ENCODE measurements at places on chromosomes 13 and 19. TPM values are rescaled to one million over a fixed set of nuclear protein-coding genes. Genes with fewer than 3 reads are reported as not detected.

- peaks cover 23% of the 10 kb centered on the region for H3K27me3 ChIP-seq
- peaks cover 28% of the 10 kb centered on the region for H3K4me1 ChIP-seq
- peak; percentile 47 for DNase-seq
- H3K36me3 ChIP-seq, result peaks cover 10% of the 10 kb centered on the region
- no peak overlapping the region for H3K27ac ChIP-seq
These were observed 371.3 kb downstream of the COG6 start for GRCh38 chr13:40026741-40027140.

DNA sequence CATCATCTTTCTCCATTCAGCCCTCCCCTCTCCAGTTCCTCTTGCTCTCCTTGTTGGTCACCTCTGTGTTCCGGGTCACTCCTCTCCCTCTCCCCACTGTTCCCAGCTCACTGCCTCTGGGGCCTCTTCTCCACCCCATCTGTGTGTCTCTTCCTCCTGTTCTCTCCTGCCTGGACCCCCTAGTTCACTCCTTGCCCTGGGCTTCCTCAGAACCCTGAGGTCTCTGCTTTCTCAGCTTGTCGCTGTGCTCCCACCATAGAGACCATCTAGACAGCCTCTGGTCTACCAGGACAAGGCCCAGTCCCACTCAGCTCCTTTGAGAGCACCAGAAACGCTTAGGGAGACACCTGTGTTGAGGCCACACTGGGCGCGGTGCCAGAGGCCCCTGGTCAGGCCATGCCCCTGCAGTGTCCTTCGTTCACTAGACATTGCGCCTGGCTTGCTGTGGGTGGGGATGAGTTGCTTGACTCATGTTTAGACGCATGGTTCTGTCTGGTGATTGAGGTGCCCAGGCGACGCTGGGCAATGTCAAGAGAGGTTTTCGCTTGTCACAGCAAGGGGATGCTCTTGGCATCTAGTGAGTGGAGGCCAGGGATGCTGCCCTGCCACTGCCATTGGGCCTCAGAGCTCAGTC lies 4.8 kb downstream of the LENG9 start:
- no peak overlapping the region for H3K27ac ChIP-seq
- H3K27me3 ChIP-seq, result no peaks in the 10 kb centered on the region
- no peak for DNase-seq
- no peak overlapping the region for H3K4me3 ChIP-seq
- H3K36me3 ChIP-seq, result peaks cover 48% of the 10 kb centered on the region

The NLRP5 gene
- not detected for total RNA-seq

The FPR1 gene
- total RNA-seq, result not detected

DNA sequence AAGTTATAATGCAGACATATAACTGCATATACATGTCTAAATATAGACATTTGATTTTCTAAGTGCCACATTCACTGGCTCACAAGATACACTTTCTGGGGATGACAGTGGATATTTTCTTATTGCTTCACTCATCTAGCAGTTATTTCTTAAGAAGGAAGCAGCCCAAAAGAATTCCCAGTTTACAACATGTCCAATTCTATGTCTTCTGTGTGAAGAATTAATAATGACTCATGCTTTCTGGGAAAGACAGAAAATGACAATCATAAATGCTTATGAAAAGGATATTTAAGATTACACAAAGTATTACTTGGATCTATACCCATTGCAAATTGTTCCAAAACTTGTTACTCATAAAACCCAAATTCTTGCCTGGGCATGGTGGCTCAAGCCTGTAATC lies 543.4 kb downstream of the SUCLA2 start:
- no peaks in the 10 kb centered on the region for H3K36me3 ChIP-seq
- no peak overlapping the region for H3K4me3 ChIP-seq
- no peak overlapping the region for H3K27ac ChIP-seq
- H3K27me3 ChIP-seq, result no peaks in the 10 kb centered on the region
- no peaks in the 10 kb centered on the region for H3K4me1 ChIP-seq
- DNase-seq, result no peak

The TMEM143 gene
- 22.3 TPM for total RNA-seq

DNA sequence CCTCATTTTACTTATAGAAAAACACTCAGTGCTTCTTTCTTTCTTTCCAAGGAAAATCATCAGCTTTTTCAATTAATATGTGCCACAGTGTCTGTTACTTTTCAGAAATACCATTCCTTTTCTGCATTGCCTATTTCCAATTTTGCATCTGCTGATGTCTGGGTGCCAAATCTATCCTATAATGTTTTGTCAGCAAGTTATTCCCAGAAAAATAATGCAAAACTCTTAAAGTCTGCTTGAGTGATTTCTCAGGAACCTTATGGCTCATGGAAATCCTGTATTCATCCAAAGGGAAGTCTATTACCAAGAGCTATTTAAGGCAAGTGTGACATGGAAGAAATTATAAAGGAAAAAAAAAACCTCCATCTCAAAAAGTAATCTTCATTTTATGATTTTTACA lies 224.4 kb downstream of the FGF14 start:
- no peaks in the 10 kb centered on the region for H3K36me3 ChIP-seq
- H3K27me3 ChIP-seq, result no peaks in the 10 kb centered on the region
- H3K27ac ChIP-seq, result no peak overlapping the region
- DNase-seq, result no peak
- H3K4me1 ChIP-seq, result no peaks in the 10 kb centered on the region
- H3K4me3 ChIP-seq, result no peak overlapping the region

GRCh38 chr13:72864142-72865011 lies 82.4 kb downstream of the PIBF1 start:
- H3K4me1 ChIP-seq, result peaks cover 12% of the 10 kb centered on the region
- H3K27me3 ChIP-seq, result no peaks in the 10 kb centered on the region
- H3K27ac ChIP-seq, result peak overlapping the region; percentile 21

The FPR2 gene
- total RNA-seq, result not detected

The SUGT1 gene
- total RNA-seq, result 42.8 TPM

- peaks cover 19% of the 10 kb centered on the region for H3K27me3 ChIP-seq
- peak overlapping the region; percentile 72 for H3K4me3 ChIP-seq
- H3K4me1 ChIP-seq, result peaks cover 26% of the 10 kb centered on the region
- H3K27ac ChIP-seq, result no peak overlapping the region
These were observed 7.7 kb upstream of the NFIC start for GRCh38 chr19:3358689-3359014.

- H3K4me1 ChIP-seq, result peaks cover 7% of the 10 kb centered on the region
- H3K27me3 ChIP-seq, result peaks cover 8% of the 10 kb centered on the region
- H3K27ac ChIP-seq, result no peak overlapping the region
- DNase-seq, result no peak
These were observed 44.5 kb downstream of the SLC7A9 start for GRCh38 chr19:32824916-32825608.

- H3K27me3 ChIP-seq, result no peaks in the 10 kb centered on the region
- peaks cover under 1% of the 10 kb centered on the region for H3K36me3 ChIP-seq
- no peak for DNase-seq
- no peaks in the 10 kb centered on the region for H3K4me1 ChIP-seq
These were observed 64.4 kb downstream of the B3GLCT start for GRCh38 chr13:31264151-31264550.

DNA sequence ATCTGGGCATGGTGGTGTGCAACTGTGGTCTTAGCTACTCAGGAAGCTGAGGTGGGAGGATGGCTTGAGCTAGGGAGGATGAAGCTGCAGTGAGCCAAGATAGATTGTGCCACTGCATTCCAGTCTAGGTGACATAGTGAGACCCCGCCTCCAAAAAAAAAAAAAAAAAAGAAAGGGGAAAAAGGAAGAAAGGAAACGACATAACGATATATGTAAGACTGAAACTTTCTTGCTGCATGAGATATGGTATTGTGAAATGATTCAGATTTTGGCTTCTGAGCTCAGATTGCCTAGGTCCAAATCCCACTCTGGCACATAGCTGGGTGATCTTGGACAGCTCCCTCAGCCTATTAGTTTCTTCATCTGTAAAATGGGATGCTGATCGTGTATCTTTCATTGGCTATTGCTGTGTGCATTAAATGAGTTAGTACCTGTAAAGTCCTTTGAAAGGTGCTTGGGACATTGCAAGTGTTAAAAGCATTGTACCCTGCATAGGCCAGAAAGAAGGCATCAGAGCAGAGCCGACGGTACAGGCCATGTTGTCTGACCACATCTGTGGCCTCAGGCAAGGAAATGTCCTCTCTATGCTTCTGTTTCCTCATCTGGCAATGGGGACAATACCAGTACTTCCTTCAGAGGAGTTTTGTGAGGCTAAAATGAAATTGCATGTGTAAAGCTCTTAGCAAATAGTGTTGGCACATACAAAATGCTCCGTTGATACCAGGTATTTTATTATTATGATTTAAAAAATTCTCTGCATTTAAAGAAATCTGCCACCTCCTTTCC lies 32.6 kb upstream of the SLC46A3 start:
- H3K36me3 ChIP-seq, result peaks cover 1% of the 10 kb centered on the region
- peaks cover 5% of the 10 kb centered on the region for H3K27me3 ChIP-seq
- H3K4me1 ChIP-seq, result peaks cover 19% of the 10 kb centered on the region
- no peak overlapping the region for H3K27ac ChIP-seq

The EPSTI1 gene
- 71.3 TPM for total RNA-seq

DNA sequence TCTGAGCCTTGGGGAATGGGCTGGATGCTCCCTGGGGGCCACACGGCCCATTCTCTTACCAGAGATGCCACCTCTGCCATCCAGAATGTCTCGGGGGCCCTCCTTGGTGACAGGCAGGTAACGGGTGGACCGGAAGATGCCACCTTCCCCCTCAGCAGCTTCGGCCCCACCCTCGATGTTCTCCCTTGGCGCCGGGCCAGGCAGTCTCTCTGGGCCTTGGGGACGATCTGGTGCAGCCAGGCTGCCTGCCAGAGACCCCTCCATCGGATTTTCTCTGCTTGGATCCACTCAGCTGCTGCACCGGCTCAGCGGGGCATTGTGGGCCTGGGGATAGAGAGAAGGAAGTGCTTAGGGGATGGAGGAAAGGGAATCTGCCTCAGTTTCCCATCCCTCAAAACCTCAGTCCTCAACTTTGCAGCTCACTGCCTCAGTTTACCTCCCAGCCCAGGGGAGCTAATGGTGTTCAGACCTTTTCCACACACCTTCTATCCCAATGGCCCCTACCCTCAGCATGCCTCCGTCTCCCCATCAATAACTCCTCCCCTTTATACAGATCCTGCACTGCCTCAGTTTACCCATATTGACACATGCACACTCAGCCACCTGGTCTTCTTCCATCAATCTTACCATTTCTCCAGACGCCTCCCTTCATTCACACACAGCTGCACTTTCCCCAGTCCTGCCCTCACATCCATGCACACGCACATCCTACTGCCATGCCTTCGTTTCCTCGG lies 1.5 kb downstream of the WIZ start:
- no peak for DNase-seq
- H3K36me3 ChIP-seq, result peaks cover 17% of the 10 kb centered on the region
- H3K4me1 ChIP-seq, result peaks cover 13% of the 10 kb centered on the region
- H3K4me3 ChIP-seq, result peak overlapping the region; percentile 49
- no peak overlapping the region for H3K27ac ChIP-seq

GRCh38 chr13:28564030-28564429 lies 69.1 kb upstream of the FLT1 start:
- no peak overlapping the region for H3K4me3 ChIP-seq
- no peak overlapping the region for H3K27ac ChIP-seq
- DNase-seq, result no peak
- no peaks in the 10 kb centered on the region for H3K36me3 ChIP-seq
- H3K27me3 ChIP-seq, result peaks cover 9% of the 10 kb centered on the region
- H3K4me1 ChIP-seq, result no peaks in the 10 kb centered on the region

- no peaks in the 10 kb centered on the region for H3K36me3 ChIP-seq
- H3K4me1 ChIP-seq, result peaks cover 6% of the 10 kb centered on the region
- H3K27me3 ChIP-seq, result no peaks in the 10 kb centered on the region
- H3K27ac ChIP-seq, result no peak overlapping the region
- H3K4me3 ChIP-seq, result no peak overlapping the region
These were observed 11.5 kb upstream of the SPART start for GRCh38 chr13:36357692-36358091.

The NLRP4 gene
- not detected for total RNA-seq

The ONECUT3 gene
- not detected for total RNA-seq

- no peak for DNase-seq
- no peaks in the 10 kb centered on the region for H3K4me1 ChIP-seq
These were observed 486.8 kb downstream of the FOXO1 start for GRCh38 chr13:40179445-40180281.

The IGFL3 gene
- not detected for total RNA-seq

The IQCN gene
- 3.1 TPM for total RNA-seq

- DNase-seq, result no peak
- no peak overlapping the region for H3K4me3 ChIP-seq
- H3K36me3 ChIP-seq, result no peaks in the 10 kb centered on the region
- no peak overlapping the region for H3K27ac ChIP-seq
- no peaks in the 10 kb centered on the region for H3K27me3 ChIP-seq
These were observed 1029.8 kb downstream of the DIAPH3 start for GRCh38 chr13:59133903-59134302.

The SOHLH2 gene
- not detected for total RNA-seq

DNA sequence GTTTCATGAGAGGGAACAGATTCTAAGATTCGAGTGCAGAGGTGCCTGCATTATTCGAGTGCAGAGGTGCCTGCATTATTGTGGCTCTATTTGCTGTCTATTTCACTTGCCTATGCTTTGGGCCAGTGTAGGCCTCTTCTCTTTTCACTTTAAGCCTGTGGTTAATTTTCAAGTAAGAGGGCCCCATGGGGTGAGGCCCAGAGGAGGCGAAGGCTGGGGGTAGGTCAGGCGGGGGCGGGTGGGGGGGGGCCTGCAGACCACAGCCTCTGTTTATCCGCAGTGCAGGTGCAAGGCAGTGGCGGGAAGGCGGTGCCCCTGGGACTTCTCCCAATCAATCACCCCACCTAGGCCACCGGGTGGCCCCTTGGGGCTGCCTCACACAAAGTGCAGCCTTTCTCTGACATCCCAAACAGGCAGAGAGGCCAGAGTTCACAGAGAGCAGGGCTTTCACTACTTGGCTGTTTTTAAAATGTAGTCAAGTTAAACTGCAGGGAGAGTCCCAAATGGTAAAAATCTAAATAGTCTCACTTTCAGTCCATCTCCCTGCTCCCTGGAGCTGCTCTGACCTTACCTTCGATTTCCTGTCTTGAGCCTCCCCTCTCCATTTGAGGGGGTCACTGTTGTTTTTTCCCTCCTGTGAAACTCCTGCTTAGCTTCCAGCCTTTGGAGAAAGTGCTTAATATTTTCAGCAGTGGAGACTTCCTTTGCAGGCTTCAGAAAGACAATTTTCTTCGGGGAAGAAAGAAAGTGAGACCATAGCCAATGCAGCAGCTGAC lies 249.0 kb downstream of the DLEU7 start:
- peak overlapping the region; percentile 30 for H3K4me3 ChIP-seq
- peaks cover 1% of the 10 kb centered on the region for H3K36me3 ChIP-seq
- DNase-seq, result peak; percentile 57

- peaks cover 35% of the 10 kb centered on the region for H3K4me1 ChIP-seq
- no peak overlapping the region for H3K27ac ChIP-seq
- no peaks in the 10 kb centered on the region for H3K27me3 ChIP-seq
- no peak overlapping the region for H3K4me3 ChIP-seq
These were observed 214.9 kb downstream of the KLF5 start for GRCh38 chr13:73273745-73274144.

The TBXA2R gene
- total RNA-seq, result 0.26 TPM

GRCh38 chr19:41913538-41914423 lies 14.5 kb downstream of the ERFL start:
- H3K27me3 ChIP-seq, result peaks cover 27% of the 10 kb centered on the region
- DNase-seq, result no peak
- H3K4me3 ChIP-seq, result no peak overlapping the region

Measured in activated CD8-positive, alpha-beta memory T cell treated with anti-CD3 and anti-CD28 coated beads, Interleukin-2, amount 10 ng/mL, durations not matched to agents 7 days and 5 days (primary cell).